ENCODE measurements at places on chromosomes 12 and 14.

DNA sequence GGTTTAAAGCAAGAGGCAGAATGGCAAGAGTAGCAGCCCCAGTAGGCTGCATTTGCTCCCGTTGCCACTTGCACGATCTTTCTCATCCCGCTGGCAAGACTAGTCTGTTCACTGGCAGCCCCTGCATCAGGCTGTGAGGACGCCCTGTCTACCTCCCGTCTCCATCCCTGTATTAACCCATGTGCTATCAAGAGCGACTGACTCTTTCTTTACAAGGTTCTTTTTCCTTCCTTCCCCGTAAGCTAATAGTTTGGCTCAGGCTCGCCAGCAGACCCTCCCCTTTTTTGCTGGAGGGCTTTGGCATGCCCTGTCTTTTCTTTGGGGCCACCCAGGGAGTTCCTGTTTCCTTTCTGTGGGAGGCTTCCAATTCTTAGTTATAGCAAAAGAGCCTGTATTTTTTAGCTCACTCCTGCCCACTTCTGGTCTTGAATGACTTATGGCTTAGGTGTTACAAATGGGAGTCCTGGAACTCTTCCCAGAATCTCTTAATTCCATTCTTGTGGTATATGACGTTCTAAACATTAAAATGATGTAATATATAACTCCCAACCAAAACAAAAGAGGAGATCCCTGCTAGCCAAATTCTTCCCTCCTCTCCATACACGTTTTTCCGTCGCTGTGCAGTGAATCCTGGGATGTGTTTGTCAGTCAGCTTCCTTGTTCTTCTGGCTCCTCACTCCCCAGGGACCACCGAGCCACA, 149.0 kb downstream of the PRKCH start:
- DNase-seq: no peak

DNA sequence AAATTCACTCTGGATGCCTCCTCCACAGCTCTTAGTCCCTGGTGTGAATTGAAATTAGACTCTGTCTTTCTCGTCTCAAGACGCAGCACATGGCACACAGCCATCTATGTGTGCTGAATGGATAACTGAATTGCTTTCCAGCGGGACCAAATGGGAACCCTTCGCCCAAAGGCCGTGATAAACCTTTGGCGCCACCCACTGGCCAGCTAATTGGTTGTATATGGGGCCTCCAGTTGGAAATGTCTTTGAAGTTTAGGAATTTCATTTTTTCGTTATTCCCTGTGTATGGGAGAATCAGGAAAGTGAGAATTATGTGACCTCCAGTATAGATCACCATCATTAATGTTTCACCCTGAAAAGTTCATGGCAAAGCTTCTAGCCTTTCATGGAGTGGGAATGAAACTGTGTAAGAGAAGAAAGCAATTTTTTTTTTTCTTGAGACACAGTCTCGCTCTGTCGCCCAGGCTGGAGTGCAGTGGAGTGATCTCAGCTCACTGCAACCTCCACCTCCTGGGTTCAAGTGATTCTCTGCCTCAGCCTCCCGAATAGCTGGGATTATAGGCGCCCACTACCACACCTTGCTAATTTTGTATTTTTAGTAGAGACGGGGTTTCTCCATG, 9.8 kb upstream of the HSP90AA1 start:
- peak; percentile 42 for DNase-seq

GRCh38 chr12:105363890-105364289, 33.4 kb downstream of the C12orf75 start:
- DNase-seq: no peak

DNA sequence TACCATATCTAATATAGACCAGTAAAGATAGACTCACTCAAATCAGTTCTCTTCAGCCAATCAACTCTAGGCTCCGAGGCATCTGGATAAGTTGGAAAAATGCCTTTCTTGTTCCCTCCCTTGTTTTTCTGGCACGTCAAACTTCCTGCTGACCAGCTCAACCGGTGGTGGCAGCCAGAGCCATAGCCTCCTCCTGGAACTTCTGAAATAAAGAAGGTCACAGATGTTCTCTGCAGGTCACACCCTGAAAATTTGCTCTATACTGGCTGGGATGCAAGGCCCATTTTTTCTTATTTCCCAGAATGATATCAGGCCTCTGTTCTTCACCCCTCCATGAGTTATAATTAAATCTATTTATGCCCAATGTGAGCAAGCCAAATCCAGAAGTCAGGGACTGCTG, 81.9 kb downstream of the BMP4 start:
- DNase-seq: no peak

- DNase-seq: no peak
Observed at GRCh38 chr12:63294327-63294632, 143.3 kb upstream of the AVPR1A start.

Data from NCI-H1048 (cell line).